ENCODE measurements at places on chromosomes 1 and 21.

- DNase-seq, result no peak
Observed at GRCh38 chr1:155202198-155202597, 5.5 kb downstream of the THBS3 start.

DNA sequence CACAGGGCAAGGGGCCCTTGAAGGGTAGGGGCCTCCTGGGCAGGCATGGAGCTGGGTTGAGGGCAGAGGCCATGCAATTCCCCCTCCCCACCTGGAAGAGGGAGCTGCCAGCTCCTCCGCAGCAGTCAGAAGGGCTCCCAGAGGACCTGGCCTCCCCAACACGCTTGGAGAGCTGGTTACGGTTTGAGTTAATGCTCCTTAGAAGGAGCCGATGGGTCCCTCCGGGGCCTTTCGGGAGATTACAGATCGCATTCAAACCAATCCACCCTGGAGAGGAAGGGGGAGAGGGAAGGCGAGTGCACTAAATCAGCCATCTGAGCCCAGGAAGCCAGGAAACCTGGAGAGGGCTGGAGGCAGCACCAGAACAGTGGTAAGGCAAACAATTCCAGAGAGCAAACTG is 106.3 kb upstream of the CSF3R start:
- no peak for DNase-seq

DNA sequence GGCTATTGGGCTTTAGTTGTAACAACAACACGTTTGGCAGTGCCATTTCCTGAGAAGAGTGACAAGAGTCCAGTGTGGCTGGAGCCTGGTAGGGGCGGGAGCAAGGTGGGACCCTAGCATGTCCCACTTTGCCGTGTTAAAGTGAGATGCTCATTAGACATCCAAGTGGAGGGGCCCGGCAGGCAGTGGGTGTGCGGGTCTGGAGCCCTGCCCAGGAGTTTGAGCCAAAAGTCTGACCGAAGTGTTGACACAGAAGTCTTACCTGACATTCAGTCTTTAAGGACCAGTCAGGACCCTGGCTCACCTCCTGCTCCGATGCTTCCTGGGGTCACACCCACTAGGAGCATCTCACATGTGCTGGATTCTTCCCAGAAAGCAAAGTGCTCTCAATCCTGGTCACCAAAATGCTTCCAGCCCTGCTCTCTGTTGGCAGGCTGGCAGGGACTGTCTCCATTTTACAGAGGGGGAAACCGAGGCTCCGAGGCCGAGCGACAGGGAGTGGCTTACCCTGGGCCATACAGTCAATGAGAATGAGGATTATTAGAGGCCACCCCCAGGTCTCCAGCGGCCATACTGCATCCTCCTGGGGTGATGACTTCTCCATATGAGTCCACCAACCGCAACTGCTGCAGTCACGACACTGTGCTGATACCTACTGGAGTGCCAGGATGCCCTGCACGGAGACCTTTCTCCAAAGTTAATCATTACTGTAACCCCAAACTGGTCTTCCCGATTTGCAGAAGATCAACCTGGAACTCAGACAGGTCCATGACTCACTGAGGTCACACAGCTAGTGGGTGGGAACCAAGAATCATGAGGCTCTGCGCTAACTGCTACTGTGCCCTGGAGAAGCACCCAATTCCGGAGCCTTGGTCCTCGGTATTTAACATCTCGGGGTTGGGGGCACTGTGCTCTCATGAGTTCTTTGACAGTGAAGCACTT is 112.7 kb downstream of the PRDM2 start:
- DNase-seq, result no peak

- DNase-seq, result no peak
Observed at GRCh38 chr1:93841771-93842170, 37.2 kb downstream of the DNTTIP2 start.

DNA sequence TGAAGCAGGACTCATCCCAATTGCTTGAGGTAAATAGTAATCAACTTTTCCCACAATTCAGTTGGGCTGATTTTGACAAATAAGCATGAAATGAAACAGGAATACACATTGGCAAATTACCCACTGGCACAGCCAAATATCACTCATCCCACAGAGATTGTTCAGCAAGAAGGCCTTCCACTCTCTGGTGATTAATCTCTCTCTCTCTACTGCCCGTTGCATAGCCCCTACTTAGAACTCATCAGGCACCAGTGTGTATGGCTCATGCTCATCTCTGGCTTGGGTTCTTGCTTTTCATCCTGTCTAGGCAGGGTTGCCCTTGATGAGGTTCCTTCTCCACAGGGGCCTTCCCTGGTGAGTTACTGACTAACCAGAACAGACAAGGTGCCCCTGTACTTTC is 1.1 kb downstream of the BSDC1 start:
- no peak for DNase-seq

DNA sequence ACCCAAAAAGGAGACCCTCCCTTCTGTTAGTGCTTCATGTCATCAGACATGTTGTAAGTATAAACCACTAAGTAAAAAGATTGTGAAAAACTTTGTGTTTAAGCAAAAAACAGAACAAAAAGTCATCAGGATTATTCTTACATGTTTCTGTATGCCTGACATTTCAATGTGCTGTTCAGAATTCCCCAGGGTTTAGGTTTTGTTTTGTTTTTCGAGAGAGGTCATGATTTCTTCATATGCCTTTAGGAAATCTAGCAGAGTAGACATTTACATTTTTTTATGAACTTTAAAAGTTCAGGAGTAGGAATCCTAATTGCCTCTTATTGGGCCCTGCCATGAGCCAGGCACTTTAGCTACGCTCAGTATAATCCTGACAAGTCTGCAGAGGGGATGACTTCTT is 85.3 kb downstream of the VPS13D start:
- DNase-seq, result no peak

- no peak for DNase-seq
Observed at GRCh38 chr21:37904856-37905255, 11.4 kb downstream of the KCNJ6 start.

GRCh38 chr21:17799414-17800164 is 19.6 kb downstream of the C21orf91 start:
- no peak for DNase-seq

DNA sequence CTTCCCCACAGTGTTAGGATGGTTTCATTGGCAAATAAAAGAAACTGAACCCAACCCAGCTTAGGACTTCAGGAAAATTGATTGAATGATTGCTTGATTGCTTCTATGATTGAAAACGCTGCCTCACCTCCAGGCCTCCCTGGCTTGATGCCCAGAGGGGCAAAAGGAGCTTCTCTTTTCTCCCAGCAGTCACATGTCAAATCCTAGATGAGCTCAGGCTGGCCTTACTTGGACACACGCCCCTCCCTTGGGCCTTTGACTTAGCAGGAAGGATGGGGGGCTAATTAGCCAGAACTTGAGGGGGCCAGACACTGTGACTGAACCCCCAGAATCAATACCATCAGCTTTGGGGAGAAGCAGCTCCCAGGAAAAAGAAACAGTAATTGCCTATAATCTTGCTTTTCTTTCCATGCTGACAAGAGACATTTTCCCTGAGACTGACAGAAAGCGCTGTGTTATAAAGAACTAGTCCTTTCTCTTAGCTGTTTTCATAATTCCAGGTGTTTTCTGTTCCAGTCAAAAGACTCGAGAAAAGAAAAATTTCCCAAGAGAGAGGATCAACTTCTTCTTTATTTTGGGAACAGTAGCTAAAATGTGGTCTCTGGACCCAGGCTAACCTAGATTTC is 50.8 kb upstream of the ATP5PO start:
- no peak for DNase-seq

Measured in stimulated activated CD8-positive, alpha-beta memory T cell treated with anti-CD3 and anti-CD28 coated beads, Interleukin-15, amount 100 ng/mL, for 48 hours (primary cell).